SK-N-DZ (cell line): ENCODE measurements at places on chromosomes 3 and 15.

GRCh38 chr3:143307613-143308183 lies 188.1 kb downstream of the CHST2 start:
- DNase-seq: no peak

DNA sequence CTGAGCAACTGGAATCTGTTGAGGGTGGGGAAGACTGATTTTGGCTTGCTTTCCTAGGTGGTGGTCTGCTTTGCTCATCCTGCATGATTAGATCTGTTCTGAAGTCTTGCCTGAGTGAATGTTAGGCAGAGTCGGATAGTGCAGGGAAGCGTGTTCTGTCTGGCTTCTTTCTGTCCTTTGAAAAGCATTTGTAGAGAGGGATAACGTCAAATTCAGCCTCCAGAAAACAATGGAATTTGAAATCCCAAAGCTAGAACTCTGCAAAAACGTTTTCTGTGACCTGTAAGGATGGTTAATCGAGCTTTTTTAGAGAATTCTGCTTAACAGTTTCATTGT lies 1.4 kb downstream of the GLCE start:
- no peak for DNase-seq

DNA sequence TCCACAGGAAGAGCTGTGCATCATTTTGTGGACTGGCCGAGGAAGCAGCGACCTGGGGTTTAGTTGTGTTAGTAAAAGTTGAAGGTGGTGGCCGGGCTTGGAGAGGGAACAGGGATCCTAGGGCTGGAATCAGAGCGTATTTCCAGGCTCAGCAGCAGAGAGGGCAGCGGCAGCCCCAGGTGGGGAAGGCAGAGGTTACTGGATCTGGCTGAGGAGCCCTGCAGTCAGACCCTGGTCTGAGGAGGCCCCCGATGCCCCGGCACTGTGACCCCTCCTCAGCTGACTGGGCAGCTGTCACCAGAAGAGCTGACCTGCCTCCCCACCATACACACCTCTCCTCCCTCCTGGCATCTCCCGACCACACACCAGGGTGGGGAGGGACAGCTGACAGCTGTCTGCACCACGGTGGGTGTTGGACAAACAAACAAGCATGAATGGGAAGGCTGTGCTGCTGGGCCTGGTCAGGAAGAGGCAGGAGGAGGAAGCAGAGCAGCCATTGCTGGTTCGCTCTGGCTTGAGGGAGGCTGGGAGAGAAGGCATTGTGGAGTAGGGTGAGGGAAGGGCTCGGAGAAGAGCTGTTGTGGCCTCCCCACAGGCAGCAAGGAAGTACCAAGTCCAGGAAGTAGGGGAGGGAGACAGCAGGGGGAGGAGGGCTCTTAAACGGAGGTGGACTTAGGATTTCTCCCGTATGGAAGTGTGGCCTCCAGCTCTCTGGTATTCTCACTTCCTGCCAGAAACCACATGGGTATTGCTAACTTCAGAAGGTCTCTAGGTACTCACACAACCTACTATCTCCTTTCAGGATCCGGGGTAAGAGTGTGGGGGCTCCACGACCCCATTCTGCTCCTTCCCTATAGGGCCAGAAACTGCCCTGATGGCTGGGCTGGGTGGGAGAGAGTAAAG lies 49.5 kb upstream of the HACD2 start:
- no peak for DNase-seq

DNA sequence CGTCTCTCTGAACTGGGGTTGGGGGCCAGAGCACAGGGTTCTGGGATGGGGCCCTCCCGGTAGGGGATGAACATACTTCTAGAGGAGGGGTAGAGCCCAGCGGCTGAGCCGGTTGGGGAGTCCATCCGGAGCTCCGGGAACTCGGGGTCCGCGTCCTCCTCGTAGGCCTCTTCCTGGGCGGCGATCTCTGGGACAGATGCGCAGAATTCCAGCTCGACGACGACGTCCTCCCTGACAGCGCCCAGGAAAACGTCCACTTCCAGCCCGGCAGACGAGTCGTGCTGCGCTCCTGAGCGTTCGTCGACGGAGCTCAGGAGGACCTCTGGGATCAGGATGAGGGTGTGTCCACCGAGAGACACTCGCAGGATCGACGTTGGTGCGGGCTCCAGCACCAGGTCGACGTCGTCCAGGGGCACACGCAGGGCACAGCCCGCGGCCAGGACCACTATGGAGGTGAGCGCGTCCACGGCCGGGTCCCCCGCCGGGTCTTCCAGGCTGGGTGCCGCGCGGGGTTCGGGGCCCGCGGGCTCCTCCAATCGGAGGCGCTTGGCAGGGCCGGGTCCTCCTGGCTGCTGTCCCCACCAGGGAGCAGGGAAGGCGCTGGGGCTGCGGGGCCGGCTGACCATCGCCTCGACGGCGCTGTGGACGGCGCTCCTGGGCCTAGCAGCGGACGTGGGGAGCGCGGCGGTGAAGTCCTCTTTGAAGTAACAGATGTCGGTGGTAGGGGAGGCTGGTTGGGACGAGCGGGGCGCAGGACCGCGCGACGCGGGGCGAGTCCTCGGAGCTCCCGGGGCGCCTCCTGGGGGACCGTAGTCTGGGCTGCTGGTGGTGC lies 474 bp downstream of the PRR23B start:
- no peak for DNase-seq

DNA sequence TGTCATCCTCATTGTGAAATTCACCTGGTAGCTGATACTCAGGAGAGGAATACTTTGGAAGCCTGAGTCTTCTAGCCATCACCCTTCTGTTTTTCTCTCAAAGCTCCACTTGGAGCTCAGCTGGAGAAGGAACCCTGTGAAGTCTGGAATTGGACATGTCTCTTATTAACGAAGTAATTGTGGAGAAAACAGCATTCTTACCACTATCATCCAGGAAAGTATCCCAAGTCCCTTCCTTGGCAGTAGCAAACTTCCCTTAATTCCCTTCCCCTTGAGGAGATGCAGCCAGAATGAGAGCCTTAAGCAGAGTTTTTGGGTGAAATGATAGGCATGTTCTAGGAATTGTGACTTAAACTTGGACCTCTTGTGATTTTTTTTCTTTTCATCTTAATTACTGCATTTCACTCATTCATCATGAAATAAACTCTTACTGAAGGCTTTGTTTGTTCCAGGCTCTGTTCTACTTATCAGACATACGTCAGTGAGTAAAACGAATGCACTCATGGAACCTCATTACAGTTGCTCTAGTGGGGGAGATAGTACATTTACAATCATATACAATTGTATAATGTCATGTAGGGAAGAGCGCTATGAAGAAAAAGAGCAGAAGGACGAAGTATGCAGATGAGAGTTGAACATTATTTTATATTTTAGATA lies 30.5 kb upstream of the TCF12 start:
- DNase-seq: no peak

DNA sequence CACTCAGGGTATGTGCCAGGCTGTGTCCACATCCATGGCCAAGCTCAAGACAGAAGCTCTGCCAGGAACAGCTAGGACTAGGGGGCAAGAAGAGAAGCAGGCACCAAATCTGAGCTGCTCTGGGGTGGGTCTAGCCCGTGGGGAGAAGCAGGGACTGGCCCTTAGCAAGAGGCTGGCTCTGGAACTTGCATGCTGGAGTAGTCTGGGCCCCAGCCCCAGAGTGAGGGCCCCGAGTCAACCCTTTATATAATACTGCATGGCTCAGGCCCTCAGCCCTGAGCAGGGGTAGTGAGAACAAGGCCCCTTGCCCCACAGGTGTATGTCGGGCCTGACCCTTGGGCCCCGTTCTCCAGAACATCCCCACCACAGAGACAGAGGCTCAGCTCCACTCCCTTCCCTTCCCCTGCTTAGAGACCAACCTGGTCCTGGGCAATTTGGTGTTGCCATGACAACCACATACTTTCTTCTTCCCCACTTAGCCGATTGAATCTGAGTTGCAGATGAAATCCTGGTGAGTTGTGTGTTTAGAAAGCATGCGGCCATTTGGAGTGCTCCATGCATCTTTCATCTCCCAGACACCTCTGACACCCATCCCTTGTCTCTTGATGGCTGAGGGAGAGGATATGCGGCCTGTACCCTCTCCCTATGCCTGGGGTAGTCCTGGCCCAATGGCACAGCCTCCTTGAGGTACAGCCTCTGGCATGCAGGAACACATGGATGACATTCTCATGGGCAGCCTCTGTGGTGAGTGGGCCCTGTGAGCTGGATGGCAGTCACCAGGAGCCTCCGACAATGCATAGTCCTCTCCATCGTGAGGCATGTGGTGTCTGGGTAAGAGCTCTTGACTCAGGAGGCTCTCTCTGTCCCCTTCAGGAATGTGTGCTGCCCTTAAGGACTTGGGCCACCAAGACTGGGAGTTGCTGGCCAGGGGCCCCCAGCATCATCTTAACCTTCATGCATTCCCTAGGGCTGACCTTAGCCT lies 29.2 kb upstream of the SFMBT1 start:
- no peak for DNase-seq

GRCh38 chr15:88617031-88617722 lies 4.0 kb upstream of the AEN start:
- DNase-seq: no peak

GRCh38 chr3:105367063-105367405 lies 325 bp downstream of the ALCAM start:
- peak; percentile 37 for DNase-seq

DNA sequence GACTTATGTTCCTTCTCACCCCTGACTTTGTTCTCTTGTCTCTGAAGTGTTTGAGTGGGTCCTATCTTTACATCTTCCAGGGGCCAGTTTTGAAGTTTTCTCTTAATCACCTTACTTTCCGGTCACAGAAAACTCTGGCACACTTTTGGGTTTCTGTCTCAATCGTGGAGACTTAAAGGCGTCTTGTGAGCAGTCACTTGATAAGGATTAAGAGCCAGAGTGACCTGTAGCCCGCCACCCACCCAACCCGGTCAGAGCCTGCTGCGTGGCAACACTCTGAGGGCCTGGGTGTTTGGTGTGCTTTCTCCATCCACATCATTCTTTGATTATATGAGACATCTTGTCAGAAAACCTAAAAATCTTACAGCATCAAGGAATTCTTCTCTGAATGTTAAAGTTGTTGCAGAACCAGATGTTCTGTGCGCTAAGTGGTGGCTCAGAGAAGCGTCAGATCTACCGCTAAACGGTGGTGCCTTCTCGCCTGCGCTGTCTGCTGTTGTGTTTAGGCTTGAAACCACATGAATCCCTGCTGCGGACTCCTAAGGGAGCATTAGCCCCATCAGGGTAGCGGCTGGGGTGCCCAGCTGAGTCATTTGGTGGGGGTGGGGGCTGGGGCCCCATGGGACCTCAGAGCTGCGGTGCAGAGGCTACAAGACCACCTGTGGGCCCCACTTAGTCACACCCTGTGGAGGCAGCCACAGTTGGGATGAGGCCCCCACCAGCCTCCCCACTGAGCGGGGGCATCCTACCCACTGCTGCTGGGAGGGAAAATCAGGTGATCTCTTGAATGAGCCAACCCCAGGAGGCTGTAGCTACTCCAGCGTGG lies 158.7 kb upstream of the BHLHE40 start:
- no peak for DNase-seq

GRCh38 chr15:69200832-69201745 lies 40.7 kb downstream of the GLCE start:
- no peak for DNase-seq
